ENCODE measurements at places on chromosomes 11 and 22. TPM values are rescaled to one million over a fixed set of nuclear protein-coding genes. Genes with fewer than 3 reads are reported as not detected.

Gene LMNTD2
- total RNA-seq, result 3.0 TPM

Gene ELFN2
- 5.8 TPM for total RNA-seq

Gene OR52I1
- total RNA-seq, result not detected

Gene C11orf65
- 0.13 TPM for total RNA-seq

Gene KRTAP5-3
- not detected for total RNA-seq

Gene OR4A16
- not detected for total RNA-seq

Gene KRTAP5-1
- total RNA-seq, result not detected

Gene OR51F2
- total RNA-seq, result not detected

Gene TRIM51
- not detected for total RNA-seq

Gene CREB3L1
- 5.8 TPM for total RNA-seq

Gene LDHAL6A
- not detected for total RNA-seq

Gene ABTB2
- total RNA-seq, result 26.3 TPM

Gene GUCY1A2
- total RNA-seq, result 0.01 TPM

Gene APOC3
- total RNA-seq, result not detected

Gene RPS3
- 3,374 TPM for total RNA-seq

Gene B3GAT1
- not detected for total RNA-seq

Gene TEX54
- total RNA-seq, result not detected

Gene SYT9
- 0.16 TPM for total RNA-seq

Gene SLC16A8
- not detected for total RNA-seq

Gene NAALAD2
- not detected for total RNA-seq

Data from A549 treated with CpdA at 1 μM for 4 hours (cell line).